ENCODE measurements at places on chromosomes 2 and 18. TPM values are rescaled to one million over a fixed set of nuclear protein-coding genes. Genes with fewer than 3 reads are reported as not detected.

NEU2 gene
- total RNA-seq, result 6.2 TPM

WDR35 gene
- total RNA-seq, result 3.5 TPM

CNDP1 gene
- total RNA-seq, result 1.1 TPM

HOXD11 gene
- total RNA-seq, result not detected

HOXD9 gene
- total RNA-seq, result 0.26 TPM

DSC3 gene
- 826 TPM for total RNA-seq

CCDC150 gene
- 6.7 TPM for total RNA-seq

IL1R2 gene
- total RNA-seq, result 102 TPM

Measured in suprapubic skin (tissue), 4 donors.